Motor neuron (in vitro differentiated cells): ENCODE measurements at places on chromosomes 3 and 15. TPM values are rescaled to one million over a fixed set of nuclear protein-coding genes. Genes with fewer than 3 reads are reported as not detected.

The UACA gene
- 93.6 and 94.4 TPM in 2 replicates for total RNA-seq

The DAZL gene
- 0.14 and 0.19 TPM in 2 replicates for total RNA-seq

DNA sequence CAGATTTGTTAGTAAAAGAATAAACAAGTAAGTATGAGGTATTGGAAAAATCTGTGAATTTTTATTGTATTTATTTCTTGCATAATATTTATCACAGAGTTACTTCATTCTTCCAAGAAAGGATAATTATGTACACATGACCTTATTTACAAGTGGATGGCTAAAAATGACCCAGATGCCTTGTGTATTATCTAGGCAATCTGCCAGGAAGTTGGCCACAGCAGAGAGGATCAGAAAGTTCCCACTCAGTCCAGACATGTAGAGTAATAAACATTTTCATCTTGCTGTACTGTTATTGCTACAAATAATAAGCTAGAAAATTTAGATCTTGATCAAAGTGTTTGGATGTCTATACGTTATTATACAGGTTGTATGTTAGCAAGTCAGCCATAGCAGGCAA lies 317.1 kb downstream of the EPHA6 start:
- no peak for ATAC-seq

DNA sequence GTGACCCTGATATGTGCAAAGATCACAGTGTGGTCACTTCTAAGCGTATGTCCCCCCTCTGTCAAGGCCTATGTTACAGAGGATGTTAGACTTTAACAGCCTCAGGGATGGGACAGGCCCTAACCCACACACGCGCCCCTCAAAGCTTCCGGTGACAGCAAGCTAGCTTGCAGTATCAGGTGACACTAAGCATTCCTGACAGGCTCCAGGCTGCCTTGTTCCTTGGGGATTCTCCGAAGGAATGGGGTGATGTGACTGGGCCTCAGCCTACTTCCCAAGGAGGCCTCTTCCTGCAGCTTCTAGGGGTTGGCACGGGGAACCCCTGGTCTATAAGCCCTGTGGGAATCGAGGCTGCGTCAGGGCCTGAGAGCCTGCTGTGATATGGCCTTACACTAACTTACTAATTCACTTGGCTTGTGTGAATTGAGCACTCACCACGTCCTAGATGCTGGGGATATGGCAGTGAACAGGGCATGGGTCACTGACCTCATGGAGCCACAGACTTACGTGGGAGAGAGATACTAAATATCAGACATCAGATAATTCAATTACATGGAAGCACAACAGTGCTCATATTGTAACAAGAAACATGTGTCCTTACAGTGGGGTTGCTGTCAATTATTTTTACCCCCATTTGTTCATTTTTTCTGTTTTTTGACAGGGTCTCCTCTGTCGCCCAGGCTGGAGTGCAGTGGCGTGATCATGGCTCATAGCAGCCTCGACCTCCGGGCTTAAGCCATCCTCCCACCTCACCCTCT lies 11.4 kb upstream of the SPTBN5 start:
- peak; percentile 23 for ATAC-seq

GRCh38 chr15:79872358-79873017 lies 24.3 kb downstream of the MTHFS start:
- ATAC-seq = no peak

The TPRG1 gene
- 2.0 and 2.5 TPM in 2 replicates for total RNA-seq

The RTP1 gene
- total RNA-seq = 0.73 and 1.00 TPM in 2 replicates

The TRPC1 gene
- total RNA-seq = 7.8 and 11.0 TPM in 2 replicates

The LYZL4 gene
- 0.47 TPM in 1 of 2 replicates, not detected in the other for total RNA-seq

GRCh38 chr15:51378406-51378805 lies 37.0 kb downstream of the GLDN start:
- ATAC-seq = no peak

GRCh38 chr3:170355738-170356595 lies 1.5 kb upstream of the SKIL start:
- peak; percentile 1 for ATAC-seq

The LRRC2 gene
- 0.94 and 1.2 TPM in 2 replicates for total RNA-seq

The COLQ gene
- total RNA-seq = 3.1 and 3.3 TPM in 2 replicates

The STRIT1 gene
- total RNA-seq = not detected in 2 replicates

DNA sequence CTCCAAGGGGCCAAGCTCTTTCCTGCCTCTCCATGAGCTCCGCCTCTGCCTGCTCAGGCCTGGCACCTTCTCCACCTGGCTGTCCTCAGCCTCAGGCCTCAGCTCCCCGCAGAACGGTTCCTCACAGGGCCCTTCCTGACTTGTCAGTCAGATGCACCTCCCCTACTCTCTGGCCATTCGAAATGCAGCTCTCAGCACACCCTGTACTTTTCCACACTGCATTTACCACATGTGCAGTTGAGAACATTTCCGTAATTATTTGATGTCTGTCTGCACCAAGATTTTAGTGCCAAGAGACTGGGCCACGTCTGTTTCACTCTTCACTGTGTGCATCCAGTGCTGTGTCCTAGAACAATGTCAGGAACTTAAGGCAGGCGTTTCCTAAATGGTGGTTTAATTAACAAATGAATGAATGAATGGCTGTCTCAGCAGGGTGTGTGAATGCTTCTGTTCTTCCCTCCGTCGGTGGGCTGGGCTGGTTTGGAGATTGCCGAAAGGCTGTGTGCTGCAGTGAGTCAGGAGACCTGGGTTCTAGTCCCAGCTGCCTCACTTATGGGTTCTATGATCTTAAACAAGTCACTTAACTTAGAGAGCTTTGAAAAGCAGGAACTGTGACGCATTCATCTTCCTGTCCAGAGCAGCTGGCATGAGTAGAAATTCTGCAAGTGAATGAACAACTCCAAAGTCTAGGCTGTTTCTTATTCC lies 5.4 kb downstream of the MUC4 start:
- no peak for ATAC-seq

GRCh38 chr15:41775651-41776050 lies 1.4 kb downstream of the MAPKBP1 start:
- no peak for ATAC-seq

DNA sequence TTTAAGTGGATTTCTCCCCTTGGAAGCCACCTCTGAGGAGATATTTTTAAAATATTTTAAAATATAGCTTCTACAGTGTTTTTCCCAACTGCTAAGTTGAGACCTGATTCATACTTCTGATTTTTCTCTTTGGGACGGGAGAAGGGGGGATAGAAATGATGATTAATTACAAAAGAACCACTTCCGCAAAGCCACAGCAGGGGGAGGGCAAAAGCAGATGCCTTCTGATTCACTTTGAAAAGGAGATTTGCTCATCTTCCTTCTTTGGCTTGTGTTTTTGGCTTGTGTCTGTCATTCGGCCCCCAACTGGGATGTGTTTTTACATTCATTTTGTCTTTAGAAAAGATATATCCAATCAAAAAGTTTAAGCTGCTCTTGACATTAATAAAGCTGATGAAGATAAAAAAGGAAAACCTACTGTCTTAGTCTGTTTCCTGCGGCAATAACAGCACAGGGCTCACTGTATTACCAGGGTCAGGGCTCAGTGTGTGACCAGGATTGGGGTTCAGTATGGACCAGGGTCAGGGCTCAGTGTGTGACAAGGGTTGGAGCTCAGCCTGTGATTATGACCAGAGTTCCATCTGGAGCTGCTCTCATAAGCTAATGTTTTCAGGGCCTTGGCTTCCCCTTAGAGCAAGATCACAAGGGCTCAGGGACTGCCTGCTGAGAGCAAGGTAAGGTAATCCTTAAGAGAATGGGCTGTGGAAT lies 223.2 kb downstream of the MTHFS start:
- no peak for ATAC-seq

- no peak for ATAC-seq
Measured at GRCh38 chr3:124848300-124848699, 38.9 kb downstream of the ITGB5 start.

GRCh38 chr3:90035643-90036042 lies 928.2 kb downstream of the EPHA3 start:
- ATAC-seq = no peak
